ENCODE measurements at places on chromosomes 13 and 19.

DNA sequence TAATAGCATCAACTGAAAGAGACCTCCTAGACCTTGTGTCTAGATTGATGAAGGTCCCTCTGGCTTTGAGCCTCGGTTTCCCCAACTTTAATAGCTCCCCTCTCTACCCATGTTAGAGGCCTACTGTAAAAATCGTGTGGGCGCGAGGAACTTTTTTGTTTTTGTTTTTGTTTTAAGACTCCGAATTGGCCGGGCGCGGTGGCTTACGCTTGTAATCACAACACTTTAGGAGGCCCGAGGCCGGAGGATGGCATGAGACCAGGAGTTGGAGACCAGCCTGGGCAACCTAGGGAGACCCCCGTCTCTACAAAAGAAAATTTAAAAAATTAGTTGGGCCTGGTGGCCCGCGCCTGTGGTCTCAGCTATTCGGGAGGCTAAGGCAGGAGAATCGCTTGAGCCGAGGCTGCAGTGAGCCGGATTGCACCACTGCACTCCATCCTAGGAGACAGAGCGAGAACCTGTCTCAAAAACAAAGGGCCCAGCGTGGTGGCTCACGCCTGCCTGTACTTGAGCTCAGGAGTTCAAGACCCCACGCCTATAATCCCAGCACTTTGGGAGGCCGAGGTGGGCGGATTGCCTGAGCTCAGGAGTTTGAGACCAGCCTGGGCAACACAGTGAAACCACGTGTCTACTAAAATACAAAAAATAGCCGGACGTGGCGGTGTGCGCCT lies 858 bp upstream of the PPP6R1 start:
- no peak for DNase-seq

- DNase-seq, result no peak
Observed at GRCh38 chr19:40791349-40791748, 7.6 kb upstream of the EGLN2 start.

DNA sequence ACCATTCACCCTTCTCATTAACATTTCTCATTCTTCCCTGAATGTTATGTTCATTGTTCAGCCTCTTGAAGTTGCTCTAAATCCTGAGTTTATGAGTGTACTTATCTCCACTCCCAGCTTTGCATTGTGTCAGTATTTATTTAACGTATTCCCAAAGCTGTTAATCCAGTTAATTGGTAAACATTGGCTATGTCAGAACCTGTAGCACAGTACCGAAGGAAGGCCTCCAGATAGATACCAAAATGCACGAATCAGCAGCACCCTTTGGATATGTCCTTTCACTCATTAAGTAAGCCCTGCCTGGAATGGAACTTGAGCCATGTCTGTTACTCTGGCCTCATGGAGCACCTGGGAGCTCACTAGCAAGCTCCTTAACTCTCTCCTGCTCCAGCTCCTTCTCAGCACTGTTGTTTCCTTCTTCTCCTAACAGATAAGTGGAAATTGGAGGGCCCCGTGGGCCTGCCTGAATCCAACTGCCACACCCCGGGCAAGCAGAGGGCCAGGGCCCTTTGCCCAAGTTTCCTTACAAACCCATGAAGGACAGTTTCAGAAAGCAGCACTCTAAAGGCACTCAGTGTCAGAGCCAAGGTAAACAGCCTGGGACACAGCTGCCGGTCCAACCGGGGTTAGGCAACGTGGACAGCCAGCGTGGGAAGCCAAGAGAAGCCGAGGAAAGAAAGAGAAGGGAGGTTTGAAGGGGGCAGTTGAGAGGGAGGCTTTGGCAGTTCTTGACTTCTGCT lies 155.0 kb upstream of the SERP2 start:
- no peak for DNase-seq

DNA sequence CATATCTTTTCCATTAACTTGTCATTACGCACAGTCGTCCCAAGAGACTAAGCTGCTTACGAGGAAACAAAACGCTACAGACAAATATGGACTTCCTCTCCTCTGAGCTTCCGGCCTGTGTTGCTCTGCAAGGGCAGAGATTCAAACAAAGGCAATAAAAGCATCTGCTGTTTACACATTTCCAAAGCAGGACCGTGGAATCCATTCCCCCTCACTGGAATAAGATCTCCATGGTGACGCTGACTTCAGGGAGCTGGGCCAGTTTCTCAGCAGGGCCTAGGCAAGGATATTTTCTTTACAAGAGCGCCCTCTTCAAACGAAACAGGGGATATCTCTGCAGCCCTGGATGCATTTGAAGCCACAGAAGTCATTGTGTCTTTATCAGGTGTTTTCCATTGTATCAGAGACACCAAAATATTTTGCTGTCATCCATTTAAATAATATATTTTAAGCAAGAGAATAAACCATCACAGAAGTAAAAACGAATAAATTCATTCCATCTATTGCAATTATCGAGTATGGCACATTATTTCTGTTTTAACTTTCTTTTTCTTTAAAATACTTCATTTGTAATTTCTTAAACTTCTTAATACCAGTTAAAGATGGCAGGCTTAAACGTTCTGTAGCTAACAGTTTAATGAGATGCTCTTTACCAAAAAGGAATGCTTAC lies 177.5 kb downstream of the DCLK1 start:
- DNase-seq, result no peak

- DNase-seq, result no peak
Observed at GRCh38 chr13:57558051-57558467, 73.5 kb upstream of the PCDH17 start.

DNA sequence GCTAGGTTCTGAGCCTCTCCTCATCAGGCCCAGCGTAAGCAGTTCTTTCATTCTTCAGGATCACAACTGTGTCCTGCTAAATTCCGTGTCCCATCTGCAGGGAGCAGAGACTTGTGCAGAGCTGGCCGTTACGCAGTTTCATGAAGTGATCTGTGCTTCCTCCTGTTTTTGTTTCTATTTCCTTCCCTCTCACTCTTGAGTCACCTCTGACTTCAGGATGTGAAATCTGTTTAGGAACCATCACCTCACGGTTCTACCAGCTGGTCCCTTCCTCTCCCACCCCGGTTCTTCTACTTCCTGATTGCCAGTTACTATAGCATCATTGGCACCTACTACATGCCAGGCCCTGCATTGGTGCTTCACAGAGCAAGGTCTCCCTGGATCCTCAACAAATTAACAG lies 8.5 kb downstream of the MAU2 start:
- DNase-seq, result no peak

DNA sequence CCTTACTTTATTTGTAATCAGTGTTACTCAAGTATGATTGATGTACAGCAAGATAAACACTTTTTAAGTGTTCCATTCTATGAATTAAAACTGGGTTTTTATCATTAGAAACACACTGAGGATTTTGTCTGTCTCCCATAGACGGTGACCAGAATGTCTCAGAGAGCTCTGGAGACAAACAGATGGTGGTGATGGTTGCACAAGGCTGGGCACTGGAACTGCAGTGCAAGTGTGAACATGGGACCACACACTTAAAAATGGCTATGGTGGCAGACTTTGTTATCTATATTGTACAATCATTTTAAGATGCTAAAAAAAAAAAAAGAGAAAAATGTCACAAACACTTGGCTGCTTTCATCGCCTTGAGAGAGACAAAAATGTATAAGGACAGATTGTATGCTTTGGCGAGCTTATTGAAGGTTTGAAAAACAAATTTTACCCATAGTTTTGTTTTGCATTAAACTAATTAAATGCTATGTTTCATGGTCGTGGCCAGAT lies 273.0 kb downstream of the SHISA2 start:
- DNase-seq, result no peak

- DNase-seq, result no peak
Observed at GRCh38 chr13:42681326-42682100, 99.9 kb upstream of the FAM216B start.
